ENCODE measurements at places on chromosomes 3 and 15.

- DNase-seq = no peak
These were observed 154.5 kb upstream of the TSC22D2 start for GRCh38 chr3:150253622-150254021.

DNA sequence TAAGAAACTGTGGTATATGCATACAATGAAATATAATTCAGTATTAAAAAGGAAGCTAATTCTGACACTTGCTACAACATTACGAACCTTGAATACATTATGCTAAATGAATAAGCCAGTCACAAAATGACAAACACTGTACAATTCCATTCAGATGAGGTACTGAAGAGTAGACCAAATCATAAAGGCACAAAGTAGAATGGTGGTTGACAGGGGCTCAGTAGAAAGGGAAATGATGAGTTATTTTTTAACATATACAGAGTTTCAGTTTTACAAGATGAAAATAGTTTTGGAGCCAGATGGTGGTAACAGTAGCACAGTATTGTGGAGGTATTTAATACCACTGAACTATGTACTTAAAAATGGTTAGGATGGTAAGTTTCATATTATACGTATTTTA is 254.6 kb upstream of the RBMS3 start:
- no peak for DNase-seq

DNA sequence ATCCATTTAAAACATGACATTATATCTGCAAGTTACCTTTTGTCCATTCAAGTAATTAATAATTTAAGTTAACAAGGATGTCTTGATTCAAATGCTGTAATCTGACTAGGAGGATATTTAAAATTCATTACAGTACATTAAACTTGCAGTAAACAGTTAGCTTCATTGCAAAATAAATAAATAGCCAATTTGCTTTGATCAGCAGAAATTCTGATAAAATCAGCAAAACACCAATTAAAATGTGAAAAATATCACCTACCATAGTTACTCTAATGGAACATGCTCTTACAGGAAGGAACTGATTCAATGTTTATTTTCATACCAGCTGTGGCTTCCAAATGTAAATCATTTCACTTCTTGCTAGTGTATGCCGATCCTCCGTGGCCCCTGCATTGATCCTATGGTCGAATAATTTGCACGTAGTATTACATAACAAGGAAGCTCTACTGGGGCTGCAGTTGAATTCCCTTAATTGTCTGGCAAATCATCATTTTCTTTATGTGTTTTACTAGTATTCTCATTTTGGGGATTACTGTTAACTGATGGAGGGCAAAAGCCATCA is 150.7 kb downstream of the FOXB1 start:
- DNase-seq = no peak

DNA sequence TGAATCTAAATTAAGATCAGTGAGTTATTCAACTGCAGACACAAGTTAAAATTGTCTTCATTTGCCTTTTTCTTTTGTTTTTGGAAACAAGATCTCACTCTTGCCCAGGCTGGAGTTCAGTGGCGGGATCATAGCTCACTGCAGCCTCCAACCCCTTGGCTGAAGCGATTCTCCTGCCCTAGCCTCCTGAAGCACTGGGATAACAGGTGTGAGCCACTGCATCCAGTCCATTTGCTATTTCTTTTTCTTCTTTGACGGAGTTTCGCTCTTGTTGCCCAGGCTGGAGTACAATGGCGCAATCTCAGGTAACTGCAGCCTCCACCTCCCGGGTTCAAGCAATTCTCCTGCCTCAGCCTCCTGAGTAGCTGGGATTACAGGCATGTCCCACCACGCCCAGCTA is 10.3 kb downstream of the RNF168 start:
- DNase-seq = no peak

- DNase-seq = no peak
These were observed 33.5 kb downstream of the SNRK start for GRCh38 chr3:43319794-43320193.

GRCh38 chr15:63517202-63517601 is 12.8 kb downstream of the USP3 start:
- DNase-seq = no peak

GRCh38 chr15:68775671-68776476 is 44.8 kb downstream of the ANP32A start:
- DNase-seq = no peak

GRCh38 chr15:31101262-31102038 is at the start of gene TRPM1:
TSS of gene TRPM1 (minus strand) at chr15:31101725. CDS start at chr15:31081355, 20,370 bp downstream.
- no peak for DNase-seq

Measured in activated T-helper 1 cell treated with Interleukin-2 at 50 U/mL for 16 hours (primary cell).